ENCODE measurements at places on chromosomes 5 and 9.

DNA sequence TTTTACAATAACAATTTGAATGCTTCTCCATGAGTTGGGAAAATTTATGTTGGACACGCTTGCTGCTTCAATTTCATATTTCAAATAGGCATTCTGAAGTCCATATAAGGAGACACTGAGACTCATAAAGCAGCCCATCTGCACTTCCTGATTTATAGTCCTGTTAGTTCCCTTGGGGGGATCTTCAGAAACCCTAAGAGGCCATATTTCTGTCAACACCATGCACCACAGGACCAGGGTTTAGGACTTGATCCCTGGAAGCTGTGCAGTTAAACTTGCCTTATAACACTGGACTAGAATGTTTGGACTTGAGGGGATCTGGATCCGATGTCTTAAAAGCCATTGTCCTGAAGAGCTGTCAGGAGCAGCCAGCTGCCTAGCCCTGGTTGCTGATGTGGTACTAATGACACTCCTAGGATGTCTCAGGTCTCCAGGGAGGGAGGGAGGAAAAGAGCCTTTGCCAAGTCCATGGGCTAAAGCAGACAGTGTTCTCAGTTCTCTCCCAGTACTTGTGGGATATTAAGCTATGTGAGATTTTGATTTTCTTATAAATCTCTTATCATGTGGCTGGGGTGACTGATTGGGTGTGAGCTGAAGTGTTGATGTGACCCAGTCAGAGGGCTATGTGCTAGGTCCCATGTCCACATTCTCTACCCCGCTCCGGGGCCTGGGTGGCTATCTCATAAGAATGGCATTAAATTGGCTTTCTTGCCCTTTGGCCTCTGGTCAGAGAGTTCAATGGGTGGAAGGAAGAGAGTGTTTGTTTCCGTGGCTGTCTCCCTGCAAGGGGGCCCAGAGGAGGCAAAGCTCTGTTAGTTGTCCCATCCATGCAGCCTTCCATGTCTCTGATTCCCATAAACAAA lies 399.8 kb downstream of the OSTF1 start:
- DNase-seq, result no peak

DNA sequence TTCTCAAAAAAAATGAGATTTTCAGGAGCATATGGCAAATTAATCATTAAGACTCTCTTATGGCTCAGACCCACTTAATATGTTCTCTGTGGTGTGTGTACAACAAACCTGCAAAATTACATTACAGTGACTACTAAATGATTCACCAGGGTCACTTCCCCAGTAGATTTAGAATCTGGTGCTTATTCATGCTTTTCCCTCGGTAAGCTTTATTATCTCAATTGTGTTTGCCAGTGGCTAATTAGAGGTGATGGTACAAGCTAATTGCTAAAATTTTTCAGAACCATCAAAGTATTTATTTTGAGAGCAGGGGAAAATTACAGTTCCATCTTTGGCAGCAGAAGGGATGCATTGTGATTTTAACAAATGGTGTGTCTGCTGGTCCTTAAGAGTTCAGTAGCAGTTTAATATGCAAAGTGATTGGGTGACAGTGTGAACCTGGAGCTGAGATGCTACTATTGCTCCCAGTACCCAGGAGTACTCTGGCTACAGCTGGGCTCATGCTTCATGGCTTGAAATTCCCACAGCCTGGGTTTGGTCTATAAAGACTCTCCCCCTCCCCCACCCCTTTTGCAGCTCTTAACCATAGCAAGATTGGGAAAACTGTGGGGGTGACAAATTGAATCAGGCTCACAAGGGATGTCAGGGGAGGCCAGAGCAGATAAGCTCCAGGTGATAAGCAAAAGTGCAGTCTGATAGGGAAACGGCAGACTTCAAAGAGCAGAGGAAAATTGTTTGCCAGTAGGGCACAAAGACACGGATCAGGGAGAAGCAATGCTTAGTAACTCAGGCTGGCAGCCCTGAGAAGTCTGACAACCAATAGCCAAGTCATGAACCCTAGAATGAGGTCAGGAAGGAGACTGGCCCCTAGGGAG lies 92.8 kb upstream of the RAD23B start:
- DNase-seq, result no peak

- DNase-seq, result no peak
These were observed 585.3 kb upstream of the RORB start for GRCh38 chr9:73911804-73912203.

- DNase-seq, result no peak
These were observed 12.3 kb downstream of the WHRN start for GRCh38 chr9:114492991-114493390.

GRCh38 chr5:150600616-150601490 lies 39.6 kb upstream of the SYNPO start:
- DNase-seq, result no peak

DNA sequence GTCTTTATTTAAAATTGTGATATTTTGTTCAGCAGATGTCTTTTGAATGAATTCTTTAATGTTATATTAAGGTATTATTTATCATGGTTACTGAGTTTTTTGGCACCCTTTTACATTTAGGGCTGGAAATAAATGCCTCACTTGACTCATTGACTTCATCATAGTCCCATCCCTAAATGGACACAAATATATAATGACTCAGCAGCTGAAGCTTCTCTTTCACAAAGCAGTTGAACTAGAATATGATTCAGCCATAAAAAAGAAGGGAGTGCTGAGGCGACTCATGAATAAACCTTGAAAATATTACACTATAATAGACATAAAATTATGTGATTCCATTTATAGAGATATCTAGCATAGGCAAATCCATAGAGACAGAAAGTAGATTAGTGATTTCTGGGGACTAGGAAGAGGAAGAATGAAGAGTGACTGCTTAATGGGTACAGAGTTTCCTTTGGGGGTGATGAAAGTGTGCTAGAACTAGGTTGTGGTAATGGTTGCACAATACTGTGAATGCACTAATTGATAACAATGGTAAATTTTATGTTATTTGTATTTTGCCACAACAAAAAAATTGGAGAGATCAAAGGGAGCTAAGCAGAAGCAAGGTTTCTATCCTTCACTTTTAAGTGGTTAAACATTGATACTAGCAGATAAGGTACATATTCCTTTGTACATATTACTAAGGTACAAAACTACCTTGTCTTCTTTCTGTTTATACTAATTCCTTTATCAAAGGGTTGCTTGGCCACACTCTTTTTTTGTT lies 449.6 kb downstream of the NTRK2 start:
- DNase-seq, result no peak

- DNase-seq, result no peak
These were observed 136.3 kb downstream of the ASTN2 start for GRCh38 chr9:117278471-117279035.

DNA sequence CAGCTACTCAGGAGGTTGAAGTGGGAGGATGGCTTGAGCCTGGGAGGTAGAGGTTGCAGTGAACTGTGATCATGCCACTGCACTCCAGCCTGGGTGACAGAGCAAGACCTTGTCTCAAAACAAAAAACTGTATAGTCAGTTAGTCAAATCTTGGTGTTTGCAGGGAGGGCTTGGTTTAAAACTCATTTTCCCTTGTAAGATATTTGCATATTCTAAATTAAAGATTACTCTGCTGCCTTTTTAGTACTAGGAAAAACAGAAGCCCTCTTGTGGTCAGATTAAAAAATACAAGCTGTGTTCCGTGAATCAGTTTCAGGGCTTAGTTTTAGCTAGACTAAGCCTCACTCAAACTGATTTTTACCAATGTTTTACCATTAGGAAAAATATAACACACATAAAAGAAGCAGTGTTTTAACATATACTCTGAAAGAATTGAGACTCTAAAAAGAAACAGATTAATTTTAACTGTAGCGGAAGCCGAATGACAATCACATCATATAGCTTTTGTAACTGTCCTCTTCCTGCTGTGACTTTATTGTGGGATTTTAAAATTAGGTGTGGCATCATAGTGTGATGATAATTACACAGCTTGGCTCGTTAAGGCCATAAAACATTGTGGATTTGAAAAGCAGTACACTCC lies 84.9 kb upstream of the BASP1 start:
- DNase-seq, result no peak

DNA sequence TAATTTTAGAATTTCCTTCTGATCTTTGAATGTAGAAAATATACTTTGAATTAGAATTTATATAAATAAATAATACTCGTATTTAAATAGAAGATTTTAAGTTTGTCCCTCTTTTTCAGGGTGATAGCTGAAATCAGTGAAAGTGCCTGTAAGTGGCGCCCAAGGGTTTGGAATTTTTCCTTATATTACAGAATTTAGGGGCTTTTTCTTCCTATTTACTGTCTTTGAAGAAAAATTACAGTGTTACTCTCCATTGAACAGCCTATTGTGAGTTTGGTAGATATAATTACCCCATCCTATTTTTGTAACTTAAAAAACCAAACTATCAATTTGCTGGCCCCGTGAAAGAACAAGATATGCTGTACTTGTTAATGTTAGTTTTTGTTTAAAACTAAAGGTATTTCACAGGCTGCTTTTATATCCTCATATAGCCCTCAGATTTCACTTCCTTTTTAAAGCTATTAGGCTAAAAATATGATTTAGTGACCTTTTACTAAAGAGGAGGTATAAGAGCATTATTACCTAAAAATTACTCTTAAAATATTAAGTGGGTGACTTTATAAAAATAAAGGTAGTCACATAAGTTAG lies 3.2 kb downstream of the MAP3K1 start:
- no peak for DNase-seq

- no peak for DNase-seq
These were observed 527.0 kb upstream of the TUSC1 start for GRCh38 chr9:26205261-26205660.

GRCh38 chr5:168653626-168654025 lies 74.5 kb upstream of the PANK3 start:
- no peak for DNase-seq

- no peak for DNase-seq
These were observed 1793.0 kb upstream of the ACO1 start for GRCh38 chr9:30591461-30591860.

DNA sequence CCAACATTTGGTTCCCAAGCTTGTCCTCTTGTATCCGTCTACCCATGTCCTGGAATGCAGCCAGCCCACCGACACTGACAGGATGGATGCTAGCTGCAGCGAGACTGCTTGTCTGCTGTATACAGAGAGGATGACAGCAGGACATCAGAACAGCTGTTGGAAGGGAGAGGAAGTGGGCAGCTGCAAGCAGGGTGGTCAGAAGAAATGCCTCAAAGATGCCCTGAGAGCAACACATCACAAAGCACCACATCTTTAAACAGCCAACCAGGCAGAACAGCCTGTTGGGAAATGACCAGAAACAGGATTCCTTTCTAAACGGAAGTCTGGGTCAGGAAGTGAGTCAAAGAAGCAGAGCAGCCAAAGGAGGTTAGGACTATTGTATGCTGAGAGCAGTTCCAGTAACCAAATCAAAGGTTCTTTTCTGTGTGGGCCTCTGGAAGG lies 219.1 kb downstream of the NDUFS4 start:
- no peak for DNase-seq

GRCh38 chr5:73996151-73996755 lies 370.3 kb downstream of the ARHGEF28 start:
- DNase-seq, result no peak

GRCh38 chr9:33921967-33922895 lies 105.3 kb downstream of the UBE2R2 start:
- DNase-seq, result no peak

GRCh38 chr5:138336952-138337684 lies 948 bp upstream of the FAM53C start:
- DNase-seq, result no peak

DNA sequence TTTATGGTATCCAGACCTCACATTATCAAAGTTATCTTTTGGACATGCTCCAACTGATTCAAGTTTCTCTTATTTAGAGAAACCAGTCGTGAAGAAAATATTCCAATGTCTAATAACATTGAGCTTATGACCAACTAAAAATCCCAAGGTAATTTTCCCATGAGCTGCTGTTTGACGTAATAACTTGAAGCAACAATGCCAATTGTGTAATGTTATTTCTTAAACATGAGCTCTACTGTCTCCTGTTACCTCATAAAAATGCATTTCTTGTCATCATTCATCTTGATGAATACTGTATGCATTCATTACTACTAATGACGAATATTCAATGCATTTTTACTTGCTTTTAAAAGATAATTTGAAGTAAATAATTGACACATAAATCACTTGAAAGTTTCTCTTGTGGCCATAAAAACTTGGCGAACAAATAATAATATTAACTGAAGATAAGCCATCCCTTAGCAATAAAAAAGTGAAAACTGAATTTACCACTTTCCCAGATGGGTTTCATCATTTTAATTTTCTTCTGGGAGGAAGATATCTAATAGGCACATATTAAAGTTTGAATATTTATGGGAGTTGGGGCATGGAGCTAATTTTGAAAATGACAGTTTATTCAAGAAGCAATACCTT lies 424 bp upstream of the MARCOL start:
- no peak for DNase-seq

DNA sequence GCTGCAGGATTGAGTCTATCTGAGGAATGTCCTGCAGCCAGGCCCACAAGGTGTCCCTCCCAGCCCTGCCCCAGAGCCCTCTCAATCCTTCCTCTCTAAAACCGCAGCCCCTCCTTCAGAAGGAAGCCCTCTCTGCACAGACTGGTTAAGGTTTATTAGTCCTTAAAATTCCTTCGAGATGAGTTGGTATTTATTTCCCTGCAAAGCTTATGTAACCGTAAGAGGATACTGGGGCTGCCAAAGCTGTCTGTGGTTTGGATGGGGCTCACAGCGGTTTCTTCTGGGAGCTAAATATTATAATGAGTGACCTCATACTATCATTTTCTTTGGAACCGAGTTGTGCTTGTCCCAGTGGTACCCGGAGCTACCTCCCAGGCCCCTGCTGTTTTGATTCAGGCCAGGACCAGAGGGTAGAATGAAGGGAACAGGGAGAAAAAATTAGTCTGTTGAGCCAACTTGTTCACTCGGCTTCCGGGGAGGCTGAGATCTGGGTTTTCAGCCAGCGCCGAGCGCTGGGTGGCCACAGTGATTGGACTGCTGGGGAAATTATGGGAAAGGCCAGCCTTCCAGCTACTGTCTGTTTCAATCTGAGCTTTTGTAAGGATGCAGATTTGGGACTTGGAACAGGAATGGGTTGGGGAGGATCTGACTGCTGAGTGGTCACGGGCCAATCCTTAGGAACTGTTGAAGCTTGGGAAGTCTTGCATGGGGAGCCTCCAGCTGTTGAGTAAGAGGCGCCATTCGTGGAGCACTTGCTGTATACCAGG lies 107.5 kb downstream of the NDFIP1 start:
- no peak for DNase-seq

GRCh38 chr5:64286381-64286780 lies 120.7 kb downstream of the RNF180 start:
- no peak for DNase-seq

DNA sequence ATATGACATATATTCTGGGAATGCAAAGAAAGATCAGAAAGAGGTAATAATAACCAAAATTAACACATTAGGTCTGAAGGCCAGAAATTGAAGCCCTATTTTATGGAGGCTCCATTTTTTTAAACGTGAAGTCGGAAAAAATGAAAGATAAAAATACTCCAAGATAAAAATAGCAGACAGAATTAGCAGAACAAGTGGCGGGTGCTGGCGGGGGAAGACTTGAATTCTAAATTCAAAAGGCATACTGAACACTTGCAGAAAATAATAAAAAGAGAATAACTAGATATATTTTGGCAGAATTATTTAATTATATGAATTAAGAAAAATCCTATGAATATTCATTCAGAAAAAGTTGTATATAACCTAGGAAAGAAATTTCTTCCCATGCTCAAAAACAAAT lies 543.7 kb upstream of the ACO1 start:
- no peak for DNase-seq

- no peak for DNase-seq
These were observed 161.8 kb upstream of the VLDLR start for GRCh38 chr9:2459756-2460155.
